Dermis microvascular lymphatic vessel endothelial cell (primary cell): ENCODE measurements at places on chromosomes 16 and 17. TPM values are rescaled to one million over a fixed set of nuclear protein-coding genes. Genes with fewer than 3 reads are reported as not detected.

NTN1 gene
- total RNA-seq = 1.0 and 2.9 TPM in 2 replicates

RSPRY1 gene
- total RNA-seq = 43.6 and 43.8 TPM in 2 replicates

- no peak for DNase-seq
Measured at GRCh38 chr17:27418366-27418615, 38.0 kb upstream of the KSR1 start.

DNA sequence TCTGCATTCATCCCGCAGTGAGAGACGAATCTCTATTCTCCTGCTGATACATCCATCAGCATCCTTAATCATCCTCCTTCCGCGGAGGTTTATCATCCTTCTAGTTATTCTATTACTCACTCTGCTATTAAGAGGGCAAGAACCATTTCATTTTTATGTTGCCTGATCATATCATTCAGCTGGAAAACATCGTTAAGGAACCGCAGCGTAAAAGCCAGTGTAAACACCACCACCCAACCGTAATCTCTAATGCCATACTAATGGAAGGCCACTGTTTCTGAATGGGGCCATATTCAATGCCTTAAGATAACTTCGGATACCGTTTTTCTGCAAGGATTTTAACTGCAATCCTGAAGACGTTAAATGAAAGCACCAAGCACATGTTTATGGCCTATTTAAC is 36.7 kb upstream of the ERCC4 start:
- no peak for DNase-seq

GRCh38 chr17:8828517-8828875 is 29.3 kb upstream of the MFSD6L start:
- DNase-seq = no peak

DNA sequence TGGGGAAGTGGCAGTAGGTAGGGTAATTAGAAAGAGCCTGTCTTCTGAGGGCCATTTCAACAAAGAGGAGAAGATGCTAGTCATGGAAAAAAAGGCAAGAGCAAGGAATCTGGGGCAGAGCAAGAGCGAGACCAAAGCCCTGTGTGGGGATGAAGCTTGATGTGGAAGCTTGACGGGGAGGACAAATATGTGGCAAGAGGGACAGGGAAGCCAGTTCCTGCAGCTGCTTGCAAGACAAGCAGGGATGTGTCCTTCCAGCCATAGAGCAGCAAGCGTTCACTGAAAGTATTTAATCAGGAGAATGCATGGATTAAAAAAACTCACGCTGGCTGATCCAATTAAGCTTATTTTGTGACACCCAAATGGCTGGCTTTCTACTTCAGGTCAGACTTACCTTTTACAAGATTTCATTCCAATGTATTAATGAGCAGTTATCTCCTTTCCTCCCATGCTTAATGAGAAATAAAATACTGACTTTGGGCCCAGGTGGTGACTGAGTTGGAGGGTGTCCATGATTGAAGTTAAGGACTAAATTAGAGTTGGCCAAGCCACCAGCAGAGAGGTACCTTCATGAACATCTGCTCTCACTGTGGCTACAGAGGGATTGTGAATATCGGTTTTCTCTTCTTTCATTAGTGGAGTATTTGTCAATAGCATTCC is 76.8 kb downstream of the ABCA8 start:
- no peak for DNase-seq

DNA sequence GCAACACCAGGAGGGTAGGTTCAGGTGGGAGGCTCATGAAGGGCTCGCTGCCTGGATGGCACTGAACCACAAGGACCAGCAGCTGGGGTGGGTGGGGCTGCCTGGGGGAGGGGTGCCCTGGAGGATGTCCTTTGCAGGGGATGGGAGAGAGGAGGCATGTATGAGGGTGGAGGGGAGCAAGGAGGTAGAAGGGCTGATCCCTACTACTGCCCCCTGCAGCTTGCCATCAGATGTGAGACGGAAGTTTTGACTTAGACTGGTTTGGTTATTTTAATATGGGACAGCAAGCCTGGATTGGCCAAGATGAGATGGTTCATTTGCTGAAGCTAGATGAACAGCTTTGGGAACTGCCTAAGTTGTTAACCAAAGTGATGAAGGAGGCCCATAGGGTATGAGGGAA is 115.9 kb downstream of the SEC14L1 start:
- DNase-seq = no peak

DNA sequence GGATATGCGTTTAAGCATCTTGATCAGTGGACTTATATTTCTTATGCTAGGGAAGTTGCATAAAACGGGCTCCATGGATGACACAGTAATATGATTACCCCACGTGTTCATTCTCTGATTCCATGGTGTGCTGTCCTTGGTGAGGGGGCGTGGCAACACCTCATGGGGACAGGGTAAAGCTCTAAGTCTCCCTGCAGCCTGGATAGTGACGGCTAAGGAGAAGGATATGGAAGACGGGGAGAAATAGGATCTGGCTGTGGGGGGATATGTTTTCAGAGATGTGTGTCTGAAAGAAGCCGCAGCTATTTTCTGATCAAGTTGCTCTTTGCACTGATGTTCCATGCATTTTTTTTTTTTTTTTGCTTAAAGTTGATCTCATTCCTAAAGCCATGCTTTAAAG is 84.3 kb downstream of the MARCHF10 start:
- no peak for DNase-seq

- DNase-seq = no peak
Measured at GRCh38 chr17:67708378-67708777, 9.4 kb upstream of the NOL11 start.

GRCh38 chr17:57747221-57748017 is 2.3 kb upstream of the CCDC182 start:
- peak; percentile 76 for DNase-seq

GRCh38 chr17:74241431-74241830 is 28.1 kb downstream of the TTYH2 start:
- DNase-seq = no peak
